Lung (tissue), 17 donors: ENCODE measurements at places on chromosomes 4 and X. TPM values are rescaled to one million over a fixed set of nuclear protein-coding genes. Genes with fewer than 3 reads are reported as not detected.
A peak's percentile ranks its signal among the peaks of the same experiment; 100 is the strongest.

DNA sequence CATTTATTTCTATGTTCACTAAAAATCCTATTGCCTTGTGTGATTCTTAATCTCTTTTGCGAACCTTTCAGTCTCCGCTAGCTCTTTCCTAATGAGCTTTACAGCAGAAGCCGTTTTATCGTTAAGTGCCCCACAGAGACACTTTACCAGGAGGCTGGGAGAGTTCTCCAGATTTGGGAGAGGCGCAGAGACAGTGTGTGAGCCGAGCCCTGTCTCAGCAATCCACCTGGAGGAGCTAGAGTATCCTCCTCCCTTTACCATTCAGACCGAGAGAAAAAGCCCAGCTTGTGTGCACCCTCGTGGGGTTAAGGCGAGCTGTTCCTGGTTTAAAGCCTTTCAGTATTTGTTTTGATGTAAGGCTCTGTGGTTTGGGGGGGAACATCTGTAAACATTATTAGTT lies 54.9 kb upstream of the MTM1 start:
- no peak for DNase-seq

DNA sequence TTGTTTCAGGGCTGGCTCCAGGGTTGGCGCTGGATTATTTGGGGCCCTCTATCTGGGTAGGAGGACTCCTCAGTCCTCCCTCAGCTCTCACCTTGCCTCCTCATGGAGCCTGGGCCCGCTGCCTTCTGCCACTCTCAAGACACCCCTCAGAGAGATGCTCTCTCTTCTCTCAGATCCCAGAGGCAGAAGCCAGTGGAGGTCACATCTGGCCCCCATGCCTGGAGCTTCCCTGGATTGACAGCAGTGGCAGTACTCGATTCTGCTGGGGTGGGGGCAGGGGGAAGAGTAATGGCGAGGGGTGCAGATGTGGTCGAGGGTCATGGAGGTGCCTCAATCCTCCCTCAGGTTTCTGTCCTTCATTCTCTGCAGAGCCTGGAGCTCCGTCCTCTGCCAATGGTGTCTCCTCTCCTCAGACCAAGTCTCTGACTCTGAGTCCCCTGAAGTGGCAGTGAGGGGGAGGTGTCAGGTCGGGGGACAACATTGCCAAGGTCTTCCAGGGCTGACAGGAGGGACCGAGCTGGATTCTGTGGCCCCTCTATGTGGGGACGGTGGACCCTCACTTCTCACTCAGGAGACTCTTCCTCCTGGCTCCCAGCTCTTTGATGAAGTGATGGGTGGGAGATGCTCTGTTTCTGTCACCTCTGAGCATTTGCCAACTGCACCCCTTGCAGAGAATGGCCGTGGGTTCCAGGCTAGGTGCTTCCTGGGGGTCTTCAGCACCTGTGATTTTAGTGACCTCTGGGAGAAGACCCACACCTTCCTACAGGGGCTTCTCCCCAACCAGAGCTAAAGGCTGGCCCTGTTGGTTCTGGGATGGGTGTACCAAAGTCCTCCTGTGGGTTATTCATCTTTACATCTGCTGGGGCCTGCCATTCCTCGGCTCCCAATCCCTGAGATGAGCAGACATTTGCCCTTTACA lies 10.9 kb upstream of the HSFX1 start:
- DNase-seq: no peak

GRCh38 chrX:39398963-39399261 lies 597.7 kb downstream of the MID1IP1 start:
- peak; percentile 58 for DNase-seq

GRCh38 chr4:154164931-154165839 lies 326.4 kb downstream of the DCHS2 start:
- no peak for DNase-seq

- DNase-seq: no peak
Observed at GRCh38 chr4:164483711-164484110, 270.2 kb upstream of the SMIM31 start.

DNA sequence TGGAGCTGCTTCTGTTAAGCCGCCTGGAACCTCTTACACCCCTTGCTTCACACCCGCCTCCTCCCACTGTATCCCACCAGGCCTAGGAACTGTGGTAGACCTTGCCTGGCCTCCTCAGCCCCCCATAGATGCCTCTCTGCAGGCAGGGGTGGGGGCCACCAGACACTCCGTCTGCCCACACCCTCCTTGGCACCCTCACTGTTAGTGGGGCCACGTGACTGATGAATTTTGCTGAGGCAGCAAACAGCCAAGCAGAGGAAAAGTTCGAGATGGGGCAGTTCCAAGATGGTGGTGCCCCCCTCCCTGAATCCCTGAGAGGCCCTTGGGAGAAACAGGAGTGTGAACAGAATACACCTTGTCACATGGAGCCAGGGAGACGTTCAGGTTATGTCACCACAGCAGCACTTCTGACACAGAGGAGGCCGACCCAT lies 41.2 kb upstream of the C4orf50 start:
- no peak for DNase-seq

DNA sequence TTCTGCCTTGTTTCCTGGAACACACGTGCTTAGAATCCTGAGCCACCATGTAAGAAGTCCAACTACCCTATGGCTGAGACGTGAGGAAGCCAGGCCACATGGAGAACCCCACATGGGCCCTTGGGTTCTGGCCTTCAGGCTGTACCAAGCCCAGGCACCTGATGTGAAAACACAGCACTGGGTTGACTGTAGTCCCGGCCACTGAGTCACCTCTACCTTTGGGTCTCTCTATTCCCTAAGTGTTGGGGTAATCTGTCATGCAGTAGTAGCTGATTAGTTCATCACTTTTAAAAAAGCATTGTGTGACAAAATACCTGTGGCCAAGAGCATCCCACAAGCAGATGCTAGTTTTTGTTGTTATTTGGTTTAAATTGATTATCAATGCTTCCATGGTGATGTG lies 24.3 kb downstream of the CFAP97 start:
- no peak for DNase-seq

DNA sequence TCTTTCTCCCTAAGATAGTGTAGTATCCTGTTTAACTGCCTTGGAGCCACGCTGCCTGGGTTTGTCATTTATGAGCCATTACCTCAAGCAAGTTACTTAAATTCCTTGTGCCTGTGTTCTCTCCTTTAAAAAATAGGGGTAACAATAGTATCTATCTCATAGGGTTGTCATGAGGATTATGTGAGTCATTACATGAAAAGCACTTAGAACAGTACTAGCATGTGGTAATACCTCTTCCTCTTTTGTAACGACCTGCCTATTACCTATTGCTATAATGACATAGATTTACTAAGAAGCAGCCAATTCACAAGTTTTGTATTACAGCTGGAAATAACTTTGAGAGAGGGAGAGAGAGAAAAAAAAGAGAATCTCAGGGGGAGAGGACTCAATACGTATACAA lies 834.7 kb downstream of the RAPGEF2 start:
- DNase-seq: no peak

GRCh38 chrX:41661366-41662095 lies 27.2 kb upstream of the GPR34 start:
- no peak for DNase-seq

GRCh38 chrX:28625223-28625622 lies 38.0 kb downstream of the IL1RAPL1 start:
- DNase-seq: no peak

GRCh38 chr4:14091966-14092365 lies 464.4 kb upstream of the BOD1L1 start:
- no peak for DNase-seq

DNA sequence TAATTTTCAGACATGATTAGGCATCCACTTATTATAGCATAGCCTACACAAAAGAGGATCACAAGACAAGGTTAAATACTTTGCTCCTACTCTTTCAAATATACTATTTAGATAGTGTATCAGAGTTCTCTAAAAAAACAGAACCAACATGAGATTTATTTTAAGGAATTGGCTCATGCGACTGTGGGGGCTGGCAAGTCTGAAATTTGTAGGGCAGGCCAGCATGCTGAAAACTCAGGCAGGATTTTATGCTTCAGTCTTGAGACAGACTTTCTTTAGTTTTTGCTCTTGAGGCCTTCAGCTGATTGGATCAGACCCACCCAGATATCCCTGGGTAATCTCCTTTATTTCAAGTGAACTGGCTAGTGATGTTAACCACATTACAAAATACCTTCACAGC lies 169.5 kb downstream of the MAML3 start:
- no peak for DNase-seq

DNA sequence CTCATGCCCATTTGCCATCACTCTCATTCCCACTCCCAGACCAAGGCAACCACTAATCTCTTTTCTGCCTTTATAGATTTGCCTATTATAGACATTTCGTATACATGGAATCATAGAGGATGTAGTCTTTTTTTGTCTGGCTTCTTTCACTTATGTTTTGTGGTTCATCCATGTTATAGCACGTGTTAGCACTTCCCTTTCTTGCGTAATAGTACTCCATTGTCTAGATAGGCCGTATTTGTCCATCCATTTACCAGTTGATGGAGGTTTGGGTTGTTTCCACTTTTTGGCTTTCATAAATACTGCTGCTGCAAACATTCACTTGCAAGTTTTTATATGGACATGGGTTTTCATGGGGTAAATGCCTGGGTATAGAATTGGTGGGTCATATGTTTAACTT lies 48.4 kb downstream of the KIF4A start:
- DNase-seq: no peak

- DNase-seq: no peak
Observed at GRCh38 chrX:28491941-28492340, 95.3 kb upstream of the IL1RAPL1 start.

GRCh38 chr4:165359506-165359905 lies 19.3 kb upstream of the CPE start:
- no peak for DNase-seq

DNA sequence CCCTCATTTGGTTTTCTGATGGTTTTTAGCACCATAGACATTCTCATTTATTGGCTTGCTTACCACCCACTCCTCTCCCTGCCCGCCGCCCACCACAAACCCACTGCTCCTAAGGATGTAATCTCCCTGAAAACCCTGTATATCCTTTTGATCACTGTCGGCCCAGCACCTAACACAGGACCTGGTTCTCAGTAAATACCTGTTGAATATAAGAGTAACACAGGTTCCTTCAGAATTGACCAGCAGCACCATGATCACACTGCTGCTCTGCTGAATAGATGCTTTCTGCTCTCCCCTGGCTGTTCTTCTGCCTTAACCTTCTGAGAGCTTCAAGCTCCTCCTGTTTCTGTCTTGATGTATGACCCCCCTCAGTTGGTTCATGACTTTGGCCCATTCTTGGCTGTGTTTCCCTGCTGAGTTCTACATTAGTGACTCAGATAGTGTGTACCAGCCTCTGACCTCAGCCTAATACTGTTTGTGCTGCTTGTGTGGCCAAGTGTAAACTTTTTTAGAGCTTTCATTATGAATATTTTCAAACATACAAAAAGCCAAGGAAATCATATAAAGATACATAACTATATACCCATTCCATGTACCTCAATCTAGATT lies 265.3 kb downstream of the FRMPD4 start:
- DNase-seq: no peak

DNA sequence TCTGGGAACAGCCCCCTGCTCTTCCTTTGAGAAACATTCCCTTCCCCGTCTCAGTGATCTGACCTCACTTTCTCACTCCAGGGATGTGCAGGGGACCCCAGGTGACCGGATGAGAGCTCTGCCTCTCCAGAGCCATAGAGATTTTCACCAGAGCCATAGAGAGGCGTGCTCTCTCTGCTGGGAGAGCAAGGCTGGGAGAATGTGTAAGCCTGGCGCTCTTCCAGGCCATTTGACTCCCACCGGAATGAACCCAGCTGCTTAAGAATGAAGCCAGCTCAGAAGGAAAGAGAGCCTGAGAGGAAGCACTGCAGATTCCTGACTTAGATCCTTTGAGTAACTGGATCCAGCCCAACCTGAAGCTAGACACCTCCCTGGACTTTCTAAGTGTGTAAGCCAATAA lies 106.4 kb downstream of the DHX15 start:
- DNase-seq: peak; percentile 89

The AFM gene
- polyA plus RNA-seq: not detected

The INPP4B gene
- polyA plus RNA-seq: 3.1 TPM

The ADGRG4 gene
- not detected for polyA plus RNA-seq

The GPR78 gene
- polyA plus RNA-seq: 0.05 TPM

The ASMTL gene
- polyA plus RNA-seq: 26.6 TPM

The SLC6A8 gene
- 10.2 TPM for polyA plus RNA-seq

The IL1RAPL1 gene
- polyA plus RNA-seq: not detected

The IRS4 gene
- polyA plus RNA-seq: 0.05 TPM

The FRMD7 gene
- polyA plus RNA-seq: 0.03 TPM

The CT83 gene
- not detected for polyA plus RNA-seq

The PAGE4 gene
- polyA plus RNA-seq: not detected

The CENPVL1 gene
- polyA plus RNA-seq: not detected

The HMX1 gene
- polyA plus RNA-seq: not detected

The RAB40A gene
- 0.06 TPM for polyA plus RNA-seq

The RNF175 gene
- 0.16 TPM for polyA plus RNA-seq

The TSPAN5 gene
- polyA plus RNA-seq: 1.8 TPM
